ENCODE measurements at places on chromosomes 5 and 9. TPM values are rescaled to one million over a fixed set of nuclear protein-coding genes. Genes with fewer than 3 reads are reported as not detected.

HTR1A gene
- total RNA-seq, result not detected

CARD9 gene
- total RNA-seq, result 2.0 TPM

TRPM6 gene
- total RNA-seq, result 0.07 TPM

C6 gene
- not detected for total RNA-seq

PLPPR1 gene
- total RNA-seq, result not detected

NOXA1 gene
- total RNA-seq, result 0.84 TPM

SPIN1 gene
- total RNA-seq, result 93.0 TPM

MEGF10 gene
- 1.3 TPM for total RNA-seq

LHX6 gene
- total RNA-seq, result 0.07 TPM

AP3B1 gene
- 30.6 TPM for total RNA-seq

GTF3C4 gene
- total RNA-seq, result 21.3 TPM

ZBED3 gene
- 6.0 TPM for total RNA-seq

IGIP gene
- total RNA-seq, result 4.1 TPM

CCL28 gene
- 7.5 TPM for total RNA-seq

ZFP37 gene
- total RNA-seq, result 0.68 TPM

ECM2 gene
- total RNA-seq, result not detected

PCDHB5 gene
- total RNA-seq, result 3.1 TPM

DIRAS2 gene
- total RNA-seq, result 2.8 TPM

NXNL2 gene
- 4.3 TPM for total RNA-seq

EIF4EBP3 gene
- 6.4 TPM for total RNA-seq

PCDHB6 gene
- total RNA-seq, result 0.67 TPM

MYMK gene
- not detected for total RNA-seq

GLRA1 gene
- total RNA-seq, result not detected

RNF44 gene
- total RNA-seq, result 36.6 TPM

ITK gene
- not detected for total RNA-seq

GCNT4 gene
- 3.2 TPM for total RNA-seq

NAIP gene
- total RNA-seq, result 2.3 TPM

PAX5 gene
- not detected for total RNA-seq

RIMOC1 gene
- total RNA-seq, result 30.7 TPM

GALNT10 gene
- total RNA-seq, result 28.8 TPM

GDF9 gene
- total RNA-seq, result 0.89 TPM

PCDHB2 gene
- 5.8 TPM for total RNA-seq

ADAMTSL1 gene
- 0.62 TPM for total RNA-seq

FUT7 gene
- total RNA-seq, result not detected

GKAP1 gene
- total RNA-seq, result 2.7 TPM

FAM240B gene
- not detected for total RNA-seq

DTWD2 gene
- 5.3 TPM for total RNA-seq

CEP72 gene
- total RNA-seq, result 2.7 TPM

C9orf57 gene
- not detected for total RNA-seq

FAM81B gene
- total RNA-seq, result 0.75 TPM

LECT2 gene
- total RNA-seq, result not detected

NMUR2 gene
- not detected for total RNA-seq

ENHO gene
- not detected for total RNA-seq

SPINK4 gene
- total RNA-seq, result not detected

PPIC gene
- total RNA-seq, result 26.8 TPM

CRAT gene
- 29.4 TPM for total RNA-seq

CARTPT gene
- total RNA-seq, result not detected

TMCO6 gene
- 35.6 TPM for total RNA-seq

IL13 gene
- not detected for total RNA-seq

TMC1 gene
- not detected for total RNA-seq

INSYN2B gene
- 0.17 TPM for total RNA-seq

FGD3 gene
- total RNA-seq, result 0.41 TPM

SLC6A18 gene
- not detected for total RNA-seq

GDA gene
- 0.04 TPM for total RNA-seq

NTNG2 gene
- total RNA-seq, result 0.42 TPM

FOXE1 gene
- total RNA-seq, result 0.04 TPM

All from kidney epithelial cell (primary cell).